Renal cortex interstitium (tissue), 15 donors: ENCODE measurements at places on chromosomes 2 and 18.

DNA sequence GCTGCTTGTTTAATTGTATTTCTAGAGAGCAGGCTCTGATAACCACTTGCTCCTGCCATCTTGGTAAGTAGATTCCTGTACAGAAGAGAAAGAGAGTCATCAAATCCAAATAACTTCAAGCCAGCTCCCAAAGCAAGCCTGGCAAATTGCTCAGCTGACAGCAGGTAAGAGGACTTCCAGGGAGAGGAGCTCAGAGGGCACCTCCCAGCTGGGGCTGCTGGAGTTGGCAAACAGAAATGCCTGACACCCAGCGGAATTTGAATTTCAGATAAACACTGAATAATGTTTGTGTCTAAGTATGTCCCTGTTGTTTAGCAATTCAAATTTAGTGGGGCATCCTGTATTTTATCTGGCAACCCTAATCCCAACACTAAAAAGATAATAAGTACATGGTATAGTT lies 86.2 kb downstream of the MYL12B start:
- no peak for DNase-seq

DNA sequence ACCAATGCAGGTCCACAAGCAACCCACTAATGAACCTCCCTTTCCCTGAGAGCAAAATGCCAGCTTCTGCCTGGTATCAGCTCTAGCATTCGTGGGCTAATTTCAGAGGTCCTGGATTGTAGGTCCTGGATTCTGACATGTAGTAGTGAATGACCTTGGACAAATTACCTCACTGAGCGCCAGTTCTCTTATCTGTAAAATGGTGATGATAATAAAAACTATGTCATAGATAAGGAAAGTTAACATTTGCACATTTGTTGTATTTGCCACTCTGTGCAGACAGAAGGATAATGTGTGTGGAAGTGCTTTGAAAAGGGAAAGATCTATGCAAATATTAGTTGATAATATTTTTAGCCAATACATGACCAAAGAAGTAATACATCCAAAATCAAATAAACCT lies 4.1 kb upstream of the TET3 start:
- no peak for DNase-seq

GRCh38 chr2:667332-667999 lies 9.7 kb downstream of the TMEM18 start:
- DNase-seq, result no peak

DNA sequence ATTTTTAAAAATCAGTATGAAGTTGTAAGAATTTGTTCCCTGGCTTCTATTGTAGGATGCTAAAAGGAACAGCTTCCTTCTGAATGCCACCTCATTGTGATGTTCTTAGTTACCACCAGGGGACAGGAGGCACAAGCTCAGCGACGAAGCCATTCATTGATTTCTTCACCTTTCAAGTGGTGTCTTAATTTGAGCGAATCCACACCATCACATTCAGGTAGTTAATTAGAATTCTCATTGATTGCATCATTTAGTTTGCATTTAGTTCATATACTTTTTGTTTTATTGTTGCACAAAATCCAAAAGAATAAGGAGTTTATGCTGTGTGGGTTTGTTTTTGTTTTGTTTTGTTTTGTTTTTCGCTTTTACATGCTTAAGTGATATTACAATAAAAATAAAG lies 23.1 kb downstream of the CYP27C1 start:
- no peak for DNase-seq

- DNase-seq, result no peak
Measured at GRCh38 chr2:222194669-222195068, 104.1 kb downstream of the PAX3 start.

GRCh38 chr2:44329343-44329742 lies 32.0 kb downstream of the PREPL start:
- DNase-seq, result no peak

GRCh38 chr2:195572895-195573683 lies 83.9 kb upstream of the SLC39A10 start:
- no peak for DNase-seq

DNA sequence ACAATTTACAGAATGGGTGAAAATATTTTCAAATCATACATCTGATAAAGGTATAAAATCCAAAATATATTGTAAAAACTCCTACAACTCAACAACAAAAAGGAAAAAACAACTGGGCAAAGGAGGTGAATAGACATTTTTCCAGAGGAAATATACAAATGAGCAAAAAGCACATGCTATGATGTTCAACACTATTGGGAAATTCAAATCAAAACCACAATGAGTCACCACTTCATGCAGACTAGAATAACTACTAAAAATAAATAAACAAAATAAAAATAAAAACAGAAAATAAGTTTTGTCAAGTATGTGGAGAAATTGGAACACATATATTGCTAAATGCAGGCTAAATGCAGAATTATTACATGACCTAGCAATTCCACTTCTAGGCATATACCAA lies 120.9 kb downstream of the FSIP2 start:
- no peak for DNase-seq

DNA sequence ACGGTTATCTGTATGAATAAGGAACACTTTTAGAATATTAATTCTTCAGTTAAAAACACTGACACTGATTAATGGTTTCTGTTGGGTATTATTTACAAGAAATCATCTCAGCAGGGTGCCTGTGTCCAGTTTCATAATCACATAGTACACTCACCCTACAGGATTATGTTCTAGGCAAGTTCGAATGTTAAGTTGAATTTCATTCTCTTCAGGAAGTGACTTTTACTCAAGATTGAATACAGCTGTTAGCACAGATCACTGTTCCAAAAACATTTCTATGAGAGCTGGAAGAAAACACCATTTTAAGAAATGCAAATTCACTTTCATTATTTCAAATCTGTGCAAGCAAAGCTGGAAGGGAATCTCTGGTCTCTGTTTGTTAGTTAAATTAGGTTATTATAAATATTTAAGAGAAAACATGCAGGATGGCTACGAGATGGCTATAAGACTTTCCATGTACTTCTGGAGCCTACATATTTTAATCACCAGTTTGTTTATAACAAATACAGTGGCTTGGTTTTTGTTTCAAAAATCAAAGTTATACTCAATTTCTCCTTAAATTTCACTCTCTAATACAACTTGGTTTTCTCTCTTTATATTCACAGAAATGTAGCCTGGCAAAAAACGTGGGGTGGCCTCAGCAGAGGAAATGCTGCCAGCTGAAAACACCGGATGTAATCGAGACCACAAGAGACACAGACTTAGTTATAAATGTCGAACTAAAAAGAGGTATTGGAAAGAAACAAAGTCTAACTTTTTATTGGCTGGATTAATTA lies 65.8 kb downstream of the RBMS1 start:
- no peak for DNase-seq

GRCh38 chr18:45284174-45284573 lies 331.1 kb upstream of the SLC14A2 start:
- no peak for DNase-seq

DNA sequence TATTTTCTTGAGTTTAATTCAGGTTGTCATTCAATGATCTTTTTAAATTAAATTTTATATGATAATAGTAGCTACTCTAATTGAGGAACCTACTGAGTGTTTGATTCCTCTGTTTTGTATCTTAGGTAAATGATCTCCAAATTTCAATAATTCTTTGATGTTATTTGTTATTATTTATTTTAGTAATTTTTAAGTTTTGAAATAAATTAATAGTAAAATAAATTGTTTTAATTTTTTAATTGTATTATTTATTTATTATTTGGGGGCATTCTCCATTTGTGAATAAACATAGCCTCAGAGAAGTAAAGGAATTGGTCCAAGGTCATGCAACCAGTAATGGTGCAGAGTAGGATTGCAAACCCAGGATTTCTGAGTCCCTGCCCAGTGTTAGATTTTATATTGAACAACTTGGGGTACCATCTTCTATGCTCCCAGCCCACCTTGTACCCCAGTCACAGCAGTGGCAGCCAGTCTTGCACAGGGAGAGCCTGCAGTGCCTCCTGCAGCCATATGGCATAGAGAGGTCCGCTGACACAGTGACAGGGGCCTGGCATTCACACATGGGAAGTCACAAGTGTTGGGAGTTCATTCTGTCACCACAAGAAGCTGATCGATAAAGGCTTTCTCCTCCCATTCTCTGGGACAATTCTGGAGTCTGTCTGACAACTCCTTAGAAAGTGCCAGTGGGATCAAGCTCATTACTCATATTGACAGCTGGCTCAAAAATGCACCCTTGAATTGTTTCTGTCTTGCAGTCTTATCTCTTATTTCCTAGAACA lies 110.0 kb upstream of the ETAA1 start:
- no peak for DNase-seq
